Neural crest cell (in vitro differentiated cells): ENCODE measurements at places on chromosomes 4 and X.
A peak's percentile ranks its signal among the peaks of the same experiment; 100 is the strongest.

DNA sequence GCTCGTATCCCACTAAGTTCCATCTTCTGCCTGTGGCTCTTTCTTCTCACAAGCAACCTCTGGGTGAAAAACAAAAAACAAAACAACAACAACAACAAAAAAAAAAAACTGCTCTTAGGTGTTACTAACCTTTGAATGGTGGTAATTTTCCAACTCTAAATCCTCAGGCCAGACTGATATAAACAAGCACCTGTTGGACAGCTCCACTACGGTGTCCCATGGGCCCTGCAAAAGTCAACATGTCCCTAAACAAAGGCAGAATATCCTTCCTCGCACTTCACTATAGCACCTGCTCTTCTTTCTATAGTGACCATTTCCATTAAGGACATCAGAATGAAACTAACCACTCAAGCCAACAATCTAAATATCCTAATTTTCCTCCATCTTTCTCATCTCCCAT, 54.6 kb upstream of the PARM1 start:
- no peak for DNase-seq
- no peak overlapping the region for H3K27ac ChIP-seq
- H3K4me1 ChIP-seq = peaks cover 3% of the 10 kb centered on the region
- H3K27me3 ChIP-seq = no peaks in the 10 kb centered on the region
- H3K4me3 ChIP-seq = no peak overlapping the region

- H3K4me1 ChIP-seq = peaks cover 38% of the 10 kb centered on the region
- peaks cover 8% of the 10 kb centered on the region for H3K36me3 ChIP-seq
- no peak for DNase-seq
- no peak overlapping the region for H3K27ac ChIP-seq
Measured at GRCh38 chrX:130896026-130896425, 7.0 kb downstream of the ENOX2 start.

DNA sequence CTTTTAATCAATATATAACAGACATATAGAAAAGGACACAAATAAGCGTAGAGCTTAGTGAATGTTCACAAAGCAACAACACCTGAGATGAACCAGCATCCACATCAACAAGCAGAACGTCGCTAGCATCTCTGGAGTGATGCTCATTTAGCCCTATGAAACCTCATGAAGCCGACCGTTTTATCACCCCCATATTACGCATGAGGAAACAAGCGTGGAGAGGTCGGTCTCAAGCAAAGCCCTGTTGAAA, 524 bp upstream of the RPS3A start:
- H3K36me3 ChIP-seq = peaks cover 31% of the 10 kb centered on the region
- peaks cover 5% of the 10 kb centered on the region for H3K27me3 ChIP-seq
- peaks cover 32% of the 10 kb centered on the region for H3K4me1 ChIP-seq
- peak overlapping the region; percentile 99 for H3K4me3 ChIP-seq
- H3K27ac ChIP-seq = peak overlapping the region; percentile 100
- DNase-seq = no peak

GRCh38 chrX:24494647-24495075, 29.6 kb downstream of the PDK3 start:
- no peak overlapping the region for H3K4me3 ChIP-seq
- no peak overlapping the region for H3K27ac ChIP-seq
- H3K4me1 ChIP-seq = peaks cover 12% of the 10 kb centered on the region

- H3K27ac ChIP-seq = no peak overlapping the region
- H3K27me3 ChIP-seq = no peaks in the 10 kb centered on the region
- no peak overlapping the region for H3K4me3 ChIP-seq
- peaks cover 14% of the 10 kb centered on the region for H3K4me1 ChIP-seq
Measured at GRCh38 chr4:38920186-38920585, 52.6 kb downstream of the FAM114A1 start.

DNA sequence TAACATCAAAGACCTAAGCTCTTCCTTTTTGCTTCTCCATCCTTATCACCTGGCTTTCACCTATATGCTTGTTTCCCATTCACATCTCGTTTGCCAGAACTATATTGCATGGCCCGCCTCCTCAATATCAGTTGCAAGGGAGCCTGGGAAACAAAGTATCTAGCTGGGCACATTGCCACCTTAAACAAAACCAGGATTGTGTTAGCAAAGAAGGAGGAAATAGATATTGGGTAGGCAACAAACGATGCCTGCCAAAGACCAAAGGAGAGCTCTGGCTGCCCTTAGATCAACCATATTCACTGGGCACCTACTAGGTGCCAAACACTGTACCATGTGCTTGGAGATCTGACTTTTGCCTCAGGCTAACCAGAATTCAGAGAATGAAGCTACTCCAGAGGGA, 107.5 kb downstream of the GRIA3 start:
- no peaks in the 10 kb centered on the region for H3K27me3 ChIP-seq
- H3K4me1 ChIP-seq = no peaks in the 10 kb centered on the region

DNA sequence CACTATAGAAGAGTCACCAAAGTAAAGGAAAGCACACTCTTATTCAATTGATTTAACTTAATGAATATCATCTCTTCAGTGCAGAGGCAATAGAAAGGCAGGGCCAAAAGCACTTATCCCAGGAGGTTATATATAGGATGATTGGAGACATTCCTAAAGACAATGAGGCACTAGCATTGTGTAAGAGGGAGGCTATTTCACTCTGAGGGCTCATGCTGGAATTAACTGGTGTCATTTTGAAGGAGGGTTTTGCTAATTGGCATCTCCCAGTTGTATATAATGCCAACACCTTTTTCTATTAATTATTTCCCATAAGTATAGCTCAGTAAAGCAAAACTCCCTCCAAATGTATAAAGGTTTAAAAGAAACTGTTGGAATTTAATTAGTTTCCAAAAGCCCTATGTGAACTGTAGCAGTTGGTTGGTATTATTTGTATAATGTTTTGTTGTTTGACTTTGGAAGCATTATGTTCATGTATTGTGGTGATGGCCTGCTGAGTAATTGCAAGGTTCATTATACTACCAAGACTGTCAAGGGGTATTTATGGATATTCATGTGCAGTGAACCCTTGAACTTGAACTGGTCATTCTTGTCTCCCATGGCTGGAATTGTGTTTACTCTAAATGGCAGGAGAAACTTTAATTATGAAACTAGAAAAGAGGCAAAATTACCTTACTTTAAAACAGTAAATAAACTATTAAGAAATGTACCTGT, 270.3 kb downstream of the BMPR1B start:
- H3K4me1 ChIP-seq = peaks cover 14% of the 10 kb centered on the region
- no peak overlapping the region for H3K4me3 ChIP-seq
- no peak overlapping the region for H3K27ac ChIP-seq
- H3K36me3 ChIP-seq = peaks cover 2% of the 10 kb centered on the region

GRCh38 chr4:88177983-88178625, 19.7 kb upstream of the ABCG2 start:
- peak overlapping the region; percentile 68 for H3K27ac ChIP-seq
- no peak for DNase-seq
- H3K27me3 ChIP-seq = no peaks in the 10 kb centered on the region
- peaks cover 17% of the 10 kb centered on the region for H3K4me1 ChIP-seq
- peaks cover 10% of the 10 kb centered on the region for H3K36me3 ChIP-seq
- H3K4me3 ChIP-seq = no peak overlapping the region

- DNase-seq = no peak
- no peak overlapping the region for H3K4me3 ChIP-seq
Measured at GRCh38 chrX:107482046-107482445, 32.6 kb downstream of the FRMPD3 start.

- H3K27ac ChIP-seq = no peak overlapping the region
- H3K27me3 ChIP-seq = no peaks in the 10 kb centered on the region
- no peak for DNase-seq
- H3K36me3 ChIP-seq = no peaks in the 10 kb centered on the region
- H3K4me1 ChIP-seq = no peaks in the 10 kb centered on the region
- H3K4me3 ChIP-seq = no peak overlapping the region
Measured at GRCh38 chrX:3026074-3026815, 15.0 kb upstream of the ARSF start.

DNA sequence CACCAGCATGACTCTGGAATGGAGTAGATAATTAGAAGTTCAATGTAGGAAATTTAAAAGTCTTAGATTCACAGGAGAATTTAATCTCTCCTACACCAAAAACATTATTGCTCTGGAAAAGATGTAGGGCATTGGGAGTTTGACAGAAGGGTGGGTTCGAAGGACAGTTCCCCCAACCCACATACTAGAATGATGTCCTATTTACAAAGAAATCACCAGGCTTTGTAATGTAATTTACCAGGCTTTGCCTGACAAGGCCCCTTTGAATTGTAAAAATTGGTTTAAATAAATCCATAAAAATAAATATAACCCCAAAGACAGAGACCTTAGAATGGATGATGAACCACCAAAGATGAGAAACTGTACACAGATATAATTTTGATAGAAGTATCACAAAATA, 399.2 kb upstream of the GRID2 start:
- no peak overlapping the region for H3K4me3 ChIP-seq
- H3K36me3 ChIP-seq = no peaks in the 10 kb centered on the region
- no peaks in the 10 kb centered on the region for H3K4me1 ChIP-seq
- no peaks in the 10 kb centered on the region for H3K27me3 ChIP-seq
- H3K27ac ChIP-seq = no peak overlapping the region
- no peak for DNase-seq

- no peaks in the 10 kb centered on the region for H3K36me3 ChIP-seq
Measured at GRCh38 chr4:139799615-139800014, 134.0 kb downstream of the MGST2 start.

DNA sequence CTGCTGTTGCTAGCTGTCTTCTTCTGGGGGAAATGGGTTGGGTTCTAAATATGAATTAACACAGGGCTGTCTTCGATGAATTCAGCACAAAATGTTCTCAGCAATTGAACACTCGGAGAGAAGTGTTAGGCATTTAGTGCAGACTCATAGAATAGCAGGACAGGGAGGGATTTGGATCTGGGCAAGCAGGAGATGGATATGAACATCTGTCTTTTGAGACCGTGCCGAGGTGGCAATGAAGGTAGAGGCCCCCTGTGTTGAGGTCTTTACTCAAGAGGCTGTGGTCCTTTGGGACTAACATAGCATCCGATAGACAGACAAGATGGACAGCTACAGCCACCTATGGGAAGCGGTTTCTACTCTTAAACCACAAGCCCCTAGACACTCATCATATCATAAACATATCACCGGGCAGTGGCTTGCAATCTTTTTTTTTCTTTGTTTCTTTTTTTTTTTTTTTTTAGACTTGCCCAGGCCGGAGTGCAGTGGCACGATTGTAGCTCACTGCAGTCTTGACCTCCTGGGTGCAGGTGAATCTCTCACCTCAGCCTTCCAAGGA, 6.7 kb downstream of the CD99 start:
- DNase-seq = no peak
- H3K36me3 ChIP-seq = peaks cover 15% of the 10 kb centered on the region
- peaks cover 54% of the 10 kb centered on the region for H3K4me1 ChIP-seq
- no peak overlapping the region for H3K4me3 ChIP-seq
- H3K27ac ChIP-seq = no peak overlapping the region
- peaks cover 3% of the 10 kb centered on the region for H3K27me3 ChIP-seq

DNA sequence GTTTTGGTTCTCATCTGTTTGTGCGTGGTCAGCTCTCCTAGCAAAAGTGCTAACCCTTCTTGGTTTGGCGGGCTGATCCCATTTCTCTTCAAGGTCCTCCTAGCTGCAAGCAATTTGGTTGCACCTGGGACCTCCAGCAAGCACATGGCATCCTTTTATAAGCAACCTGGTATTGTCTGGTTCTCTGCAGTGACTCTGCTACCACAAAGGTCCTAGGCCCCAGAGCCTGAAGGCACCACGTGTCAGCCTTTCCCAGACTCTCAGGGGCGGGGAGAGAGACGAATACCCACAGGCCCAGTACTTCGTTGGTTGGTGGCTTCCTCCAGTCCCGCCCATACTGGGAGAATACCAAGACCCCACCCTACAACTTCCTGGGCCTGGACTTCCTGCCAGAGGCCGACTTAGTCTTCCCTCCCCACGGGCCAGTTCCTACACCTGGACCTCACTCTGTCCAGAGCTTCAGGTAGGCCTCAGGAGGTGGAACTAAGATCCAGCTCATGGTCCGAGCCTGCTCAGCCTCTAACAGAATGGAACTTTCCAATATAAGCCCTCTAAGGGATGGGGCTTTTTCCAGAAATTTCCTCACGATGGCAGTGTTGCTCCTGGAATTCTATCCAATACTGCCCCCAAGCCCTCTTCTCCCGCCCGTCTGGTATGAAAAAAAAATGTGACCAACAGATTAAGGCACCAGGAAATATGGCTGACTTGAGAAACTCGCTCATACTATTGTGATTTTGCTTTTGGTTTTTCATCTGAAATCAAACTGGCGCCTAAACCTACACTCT, 192.5 kb upstream of the STK26 start:
- H3K27me3 ChIP-seq = no peaks in the 10 kb centered on the region
- DNase-seq = peak; percentile 79
- H3K27ac ChIP-seq = peak overlapping the region; percentile 79
- peak overlapping the region; percentile 95 for H3K4me3 ChIP-seq
- H3K4me1 ChIP-seq = peaks cover 26% of the 10 kb centered on the region
- peaks cover 16% of the 10 kb centered on the region for H3K36me3 ChIP-seq

DNA sequence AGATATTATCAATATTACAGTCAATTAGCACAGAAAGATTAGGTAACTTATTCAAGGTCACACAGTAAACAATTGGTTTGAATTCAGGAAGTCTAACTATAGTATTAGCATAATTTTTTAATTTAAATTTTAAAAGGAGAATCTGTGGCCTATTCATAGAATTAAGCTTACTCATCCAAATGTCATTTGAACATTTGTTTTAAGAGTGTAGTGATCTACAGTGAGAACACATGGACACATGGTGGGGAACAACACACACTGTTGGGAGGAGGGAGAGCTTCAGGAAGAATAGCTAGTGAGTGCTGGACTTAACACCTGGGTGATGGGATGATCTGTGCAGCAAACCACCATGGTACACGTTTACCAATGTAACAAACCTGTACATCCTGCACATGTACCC, 48.3 kb downstream of the MEPE start:
- no peak overlapping the region for H3K27ac ChIP-seq
- no peaks in the 10 kb centered on the region for H3K36me3 ChIP-seq
- DNase-seq = no peak
- H3K4me1 ChIP-seq = peaks cover 8% of the 10 kb centered on the region

DNA sequence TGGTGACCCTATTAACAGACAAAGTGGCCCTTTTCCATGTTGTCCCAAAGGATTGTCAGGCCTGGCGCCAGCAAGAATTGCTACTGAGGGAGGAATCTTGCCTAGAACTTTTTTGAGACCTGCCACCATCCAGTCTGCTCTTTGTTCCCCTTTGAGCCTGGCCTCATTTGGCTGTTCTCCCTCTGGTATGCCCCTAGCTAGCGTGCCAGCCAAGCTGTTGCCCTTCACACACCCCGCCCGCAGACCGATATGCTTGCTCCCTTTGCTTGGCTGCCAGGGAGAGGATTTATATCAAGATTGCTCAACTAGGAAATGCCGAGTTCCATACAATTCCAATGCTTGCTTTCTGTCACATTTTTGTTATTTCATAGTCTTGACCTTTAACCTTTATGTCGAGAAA, 24.4 kb downstream of the IGSF1 start:
- no peak overlapping the region for H3K4me3 ChIP-seq
- DNase-seq = no peak
- no peaks in the 10 kb centered on the region for H3K27me3 ChIP-seq
- no peaks in the 10 kb centered on the region for H3K36me3 ChIP-seq
